Epithelial cell of alveolus of lung (primary cell): ENCODE measurements at places on chromosomes 12 and 14. TPM values are rescaled to one million over a fixed set of nuclear protein-coding genes. Genes with fewer than 3 reads are reported as not detected.

Gene OR4E2
- total RNA-seq: not detected in 2 replicates

Gene ACVRL1
- 39.7 and 174 TPM in 2 replicates for total RNA-seq

Gene ADIPOR2
- 24.8 and 41.1 TPM in 2 replicates for total RNA-seq

Gene RDH16
- under 0.01 and 0.56 TPM in 2 replicates for total RNA-seq

Gene KRT74
- not detected in 2 replicates for total RNA-seq

Gene KLHL42
- total RNA-seq: 20.8 and 23.9 TPM in 2 replicates

Gene KERA
- not detected in 2 replicates for total RNA-seq

Gene PTCSC3
- total RNA-seq: not detected in 2 replicates

Gene RILPL1
- 17.1 and 19.7 TPM in 2 replicates for total RNA-seq

Gene KRT6C
- total RNA-seq: not detected in 2 replicates

Gene PKP2
- 0.64 and 6.7 TPM in 2 replicates for total RNA-seq

Gene TMTC2
- total RNA-seq: 3.0 and 6.6 TPM in 2 replicates

Gene GPR68
- total RNA-seq: under 0.01 and 1.6 TPM in 2 replicates

Gene CFAP73
- total RNA-seq: not detected in 2 replicates

Gene DPPA3
- total RNA-seq: not detected in 2 replicates

Gene OAS1
- total RNA-seq: 6.5 TPM in 1 of 2 replicates, not detected in the other

Gene ALDH1L2
- total RNA-seq: 35.3 and 39.6 TPM in 2 replicates

Gene CHD8
- 45.3 and 64.4 TPM in 2 replicates for total RNA-seq

Gene KMT2D
- 16.4 and 42.4 TPM in 2 replicates for total RNA-seq

Gene BICDL1
- under 0.01 TPM in 1 of 2 replicates, not detected in the other for total RNA-seq

Gene CPNE6
- not detected in 2 replicates for total RNA-seq

Gene SALL2
- total RNA-seq: 8.5 and 42.6 TPM in 2 replicates

Gene MYF6
- total RNA-seq: under 0.01 and 0.80 TPM in 2 replicates

Gene FSCB
- not detected in 2 replicates for total RNA-seq

Gene LTB4R2
- 1.2 and 2.3 TPM in 2 replicates for total RNA-seq

Gene STON2
- total RNA-seq: 0.96 and 1.9 TPM in 2 replicates

Gene GALC
- total RNA-seq: 14.5 and 29.9 TPM in 2 replicates

Gene IFNG-AS1
- not detected in 2 replicates for total RNA-seq

Gene APEX1
- 196 and 208 TPM in 2 replicates for total RNA-seq
